ENCODE measurements at places on chromosomes 12 and 14.

DNA sequence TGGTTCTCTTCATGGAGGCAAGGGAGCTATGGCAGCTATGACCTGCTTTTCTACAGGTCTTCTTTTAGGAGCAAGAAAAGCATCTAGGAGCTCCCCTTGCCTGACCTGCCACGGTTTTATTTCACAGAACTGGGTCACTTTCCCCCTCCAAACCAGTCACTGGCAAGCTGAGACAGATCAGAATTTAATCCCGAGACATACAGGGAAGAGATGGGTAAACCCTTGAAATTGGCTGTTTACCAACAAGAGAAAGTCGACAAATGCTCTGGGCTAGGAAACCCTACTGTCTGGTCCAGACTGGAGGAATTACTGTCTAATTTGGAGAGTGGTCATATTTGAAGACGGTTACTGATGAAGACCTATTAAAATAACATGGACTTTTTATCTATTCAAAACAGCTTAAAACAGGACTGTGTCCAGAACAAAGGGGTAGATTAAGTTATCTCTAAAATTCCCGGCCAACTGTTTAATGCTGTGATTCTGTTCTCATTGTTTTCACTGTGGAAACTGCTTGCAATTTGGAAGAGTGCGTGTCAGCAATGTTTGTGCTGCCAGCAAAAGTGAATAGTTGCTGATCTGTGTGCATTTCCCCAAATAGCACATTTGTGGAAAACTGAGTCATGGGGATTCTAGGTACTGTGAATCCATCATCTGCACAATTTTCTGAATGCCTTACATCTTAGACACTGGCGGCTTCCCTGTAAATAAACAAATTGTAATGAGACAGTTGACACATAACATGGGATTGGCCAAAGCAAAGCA lies 73.4 kb upstream of the EEA1 start:
- DNase-seq, result peak; percentile 43

- DNase-seq, result no peak
These were observed 70.3 kb downstream of the GALNT4 start for GRCh38 chr12:89454080-89454848.

GRCh38 chr12:132686825-132687210 lies 324 bp downstream of the POLE start:
- DNase-seq, result no peak

DNA sequence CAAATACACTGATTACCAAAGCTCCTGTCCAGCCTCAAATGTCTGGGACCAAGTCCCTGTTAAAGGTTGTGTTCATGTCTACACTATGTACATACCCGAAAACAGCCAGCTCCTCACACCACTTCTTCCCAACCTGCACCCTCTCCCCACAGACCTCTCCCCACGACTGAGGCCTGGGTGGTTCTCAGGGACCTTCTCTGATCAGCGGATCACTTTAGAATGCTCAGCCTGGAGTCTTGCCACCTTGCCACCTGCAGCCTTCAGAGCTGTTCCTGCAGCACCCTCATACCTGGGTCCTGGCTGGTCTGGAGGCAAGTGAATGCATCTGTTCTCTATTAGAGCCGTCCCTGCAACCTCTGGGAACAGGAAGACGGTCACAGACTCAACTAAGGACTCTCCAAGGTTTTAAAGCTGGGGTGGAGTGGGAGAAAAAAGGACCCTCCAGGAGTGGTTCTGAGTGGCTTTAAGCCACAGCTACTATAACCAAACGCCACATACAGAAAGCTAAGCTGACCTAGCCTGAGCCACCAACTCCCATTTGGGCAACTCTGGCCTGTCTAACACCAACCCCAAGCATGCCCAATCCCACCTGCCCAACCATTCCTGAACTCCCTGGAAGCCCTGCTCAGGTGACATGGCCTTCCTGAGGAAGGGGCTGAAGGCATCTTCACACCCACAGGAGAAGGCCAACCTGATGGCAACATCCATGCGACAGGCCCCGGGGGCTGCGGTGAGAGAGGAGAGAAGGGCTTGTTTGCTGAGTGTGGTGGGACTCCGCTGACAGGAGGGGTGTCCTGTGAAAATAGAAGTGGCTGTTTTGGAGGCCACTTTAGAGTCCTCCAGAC lies 8.6 kb downstream of the KRT2 start:
- no peak for DNase-seq

DNA sequence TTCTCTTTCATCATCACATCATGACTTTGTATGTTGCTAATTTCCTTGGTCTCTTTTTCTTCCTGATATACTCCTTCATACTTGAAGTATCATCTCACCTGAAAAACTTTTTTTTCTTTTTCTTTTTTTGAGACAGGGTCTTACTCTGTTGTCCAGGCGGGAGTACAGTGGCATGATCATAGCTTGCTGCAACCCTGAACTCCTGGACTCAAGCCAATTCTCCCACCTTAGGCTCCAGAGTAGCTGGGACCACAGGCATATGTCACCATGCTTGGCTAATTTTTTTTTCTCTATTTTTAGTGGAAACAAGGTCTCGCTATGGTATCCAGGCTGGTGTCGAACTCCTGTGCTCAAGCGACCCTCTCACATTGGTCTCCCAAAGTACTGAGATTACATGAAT lies 107.6 kb downstream of the RALGAPA1 start:
- DNase-seq, result no peak

DNA sequence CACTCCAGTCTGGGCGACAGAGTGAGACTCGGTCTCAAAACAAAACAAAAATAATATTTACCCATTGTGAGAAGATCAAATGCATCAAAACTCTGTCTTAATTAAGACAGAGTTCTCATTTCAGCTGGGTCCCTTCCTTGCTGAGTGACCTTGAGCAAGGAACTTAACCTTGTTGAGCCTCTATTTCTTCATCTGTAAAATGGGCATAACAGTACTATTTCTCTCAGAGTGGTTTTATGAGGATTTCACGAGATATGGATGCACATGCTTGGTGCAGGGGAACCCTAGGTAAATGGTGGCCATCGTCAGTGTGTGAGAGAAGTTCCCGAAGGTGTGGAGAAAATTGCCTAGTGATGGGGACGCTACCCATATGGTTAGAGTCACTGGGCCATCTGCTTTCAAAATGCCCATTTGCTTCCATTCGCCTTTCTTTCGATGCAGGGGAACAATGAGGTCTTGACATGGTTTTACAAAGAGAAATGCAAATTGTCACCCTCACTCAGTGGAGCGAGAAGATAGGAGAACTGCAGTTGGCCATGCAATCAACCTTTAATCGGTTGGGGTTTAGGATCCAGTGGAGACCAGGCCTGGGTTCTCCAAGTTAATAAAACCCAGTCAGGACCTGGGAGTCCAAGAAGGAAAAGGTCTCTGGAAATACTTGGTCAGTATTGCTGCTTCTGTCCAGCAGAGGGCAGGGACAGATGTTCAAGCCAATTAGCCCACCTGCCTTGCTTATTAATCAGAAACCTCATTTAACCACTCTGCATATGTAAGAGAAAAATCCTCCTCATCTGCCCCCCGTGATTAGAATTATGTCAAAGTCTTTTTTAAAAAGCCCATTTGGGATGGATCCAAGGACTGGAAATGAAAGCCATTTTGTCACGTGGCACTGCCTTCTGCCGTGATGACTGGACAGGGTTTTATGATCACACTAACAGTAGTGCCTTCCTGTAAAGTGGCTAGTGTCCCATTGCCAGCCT lies 37.2 kb downstream of the CFAP251 start:
- DNase-seq, result no peak

GRCh38 chr12:2698566-2698965 lies 96.2 kb upstream of the FKBP4 start:
- DNase-seq, result no peak

GRCh38 chr14:71932229-71932981 lies at the start of gene RGS6:
Gene RGS6 (plus strand): TSS chr14:71932429.
- DNase-seq, result no peak

GRCh38 chr12:84772281-84772680 lies 140.3 kb downstream of the SLC6A15 start:
- DNase-seq, result no peak

DNA sequence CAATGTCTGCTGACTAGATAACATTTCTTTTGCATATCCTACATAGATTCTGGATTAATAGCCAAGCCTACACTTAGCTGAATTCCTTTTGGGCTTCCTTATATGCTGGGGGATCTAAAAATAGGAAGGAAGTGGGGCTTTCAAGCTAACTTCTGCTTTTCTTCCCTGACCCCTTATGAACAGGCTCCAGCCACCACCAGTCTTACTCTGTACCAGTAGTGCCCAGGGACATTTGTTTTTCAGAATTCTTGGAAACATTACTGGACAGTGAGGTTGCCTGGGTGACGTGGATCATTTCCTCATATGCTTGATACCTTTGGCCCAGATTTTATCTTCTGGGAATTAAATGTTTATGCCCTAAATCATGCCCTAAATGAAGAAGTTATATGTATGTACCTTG lies 55.9 kb upstream of the SRRM4 start:
- no peak for DNase-seq

GRCh38 chr14:56023661-56024081 lies 94.5 kb upstream of the PELI2 start:
- no peak for DNase-seq

DNA sequence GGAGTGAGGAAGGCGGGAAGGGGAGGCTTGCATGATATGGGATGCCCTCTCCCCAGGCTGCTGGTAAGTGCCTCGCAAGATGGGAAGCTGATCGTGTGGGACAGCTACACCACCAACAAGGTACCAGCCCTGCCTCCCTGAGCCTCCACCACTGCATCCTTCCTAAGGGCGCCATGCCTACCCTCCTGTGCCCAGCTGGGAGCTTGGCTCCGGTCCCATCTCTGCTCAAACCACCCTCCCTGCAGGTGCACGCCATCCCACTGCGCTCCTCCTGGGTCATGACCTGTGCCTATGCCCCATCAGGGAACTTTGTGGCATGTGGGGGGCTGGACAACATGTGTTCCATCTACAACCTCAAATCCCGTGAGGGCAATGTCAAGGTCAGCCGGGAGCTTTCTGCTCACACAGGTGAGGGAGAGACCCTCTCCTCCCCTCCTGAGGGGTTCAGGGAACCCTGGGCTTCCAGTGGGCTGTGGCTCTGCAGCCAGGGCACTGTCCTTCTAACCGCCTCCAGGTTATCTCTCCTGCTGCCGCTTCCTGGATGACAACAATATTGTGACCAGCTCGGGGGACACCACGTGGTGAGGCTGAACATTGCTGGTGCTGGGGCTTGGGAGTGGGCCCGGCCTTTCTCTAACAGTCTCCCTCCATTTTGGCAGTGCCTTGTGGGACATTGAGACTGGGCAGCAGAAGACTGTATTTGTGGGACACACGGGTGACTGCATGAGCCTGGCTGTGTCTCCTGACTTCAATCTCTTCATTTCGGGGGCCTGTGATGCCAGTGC lies 2.6 kb downstream of the GNB3 start:
- no peak for DNase-seq

DNA sequence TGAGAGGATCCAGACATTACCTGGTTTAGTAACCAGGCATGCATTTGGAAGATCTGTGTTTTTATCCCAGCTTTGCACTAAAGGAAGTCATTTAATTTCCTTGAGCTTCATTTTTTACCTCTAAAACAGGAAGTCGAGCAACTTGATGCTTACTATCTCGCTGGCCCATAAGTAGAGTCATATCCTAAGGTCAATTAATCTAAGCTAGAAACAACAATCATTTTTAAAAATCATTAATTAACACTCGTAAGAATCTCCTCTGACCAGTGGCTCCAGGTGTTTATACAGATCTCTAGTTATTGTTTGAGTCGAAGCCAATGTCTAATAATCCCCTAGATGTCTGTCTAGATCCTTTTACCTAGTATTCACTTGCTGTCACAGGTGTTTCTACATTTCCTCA lies 355.8 kb upstream of the DCN start:
- DNase-seq, result no peak

GRCh38 chr12:122106843-122107242 lies 28.3 kb downstream of the MLXIP start:
- no peak for DNase-seq

DNA sequence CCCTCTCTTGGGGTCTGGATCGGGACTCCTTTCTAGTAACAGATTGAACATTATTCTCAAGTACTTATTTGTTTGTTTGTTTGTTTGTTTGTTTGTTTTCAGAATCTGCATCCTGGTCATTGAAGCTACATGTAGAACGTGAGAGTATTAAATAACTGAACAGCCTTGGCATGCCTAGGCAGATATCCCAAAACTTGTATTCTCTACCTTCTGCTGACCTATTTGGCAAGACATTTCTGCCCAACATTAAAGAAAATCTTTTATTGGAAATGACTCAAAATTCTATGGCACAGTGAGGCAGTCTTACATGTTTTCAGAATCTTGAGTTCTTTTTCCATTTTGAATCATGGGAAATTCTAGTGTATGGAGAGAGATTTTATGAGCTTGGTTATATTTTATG lies 165.1 kb upstream of the CNOT2 start:
- no peak for DNase-seq

- DNase-seq, result no peak
These were observed 42.9 kb downstream of the IFNG-AS1 start for GRCh38 chr12:68031881-68032739.

- no peak for DNase-seq
These were observed 71.5 kb downstream of the EP400 start for GRCh38 chr12:132021031-132021871.

GRCh38 chr14:105476831-105477659 lies 2.4 kb downstream of the CRIP2 start:
- no peak for DNase-seq

DNA sequence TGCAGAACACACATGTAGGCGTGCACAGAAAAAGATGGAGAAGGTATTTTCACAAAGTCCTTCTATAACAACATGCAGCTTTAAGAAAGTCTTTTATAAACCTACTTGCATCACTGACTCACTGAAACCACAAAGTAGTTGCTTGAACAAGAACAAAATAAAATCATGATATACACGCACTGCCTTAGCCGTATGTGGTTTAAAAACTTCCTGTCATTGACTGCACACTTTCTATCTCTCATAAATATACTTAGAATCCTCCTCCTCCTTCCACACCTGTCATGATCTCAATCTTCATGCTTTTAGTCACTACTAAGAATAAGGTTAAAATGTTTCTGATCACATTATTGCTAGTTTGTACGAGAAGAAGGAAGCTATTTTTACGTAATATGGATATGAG lies 31.8 kb upstream of the RAD51AP1 start:
- DNase-seq, result no peak

GRCh38 chr14:31692376-31692781 lies 131.2 kb downstream of the NUBPL start:
- DNase-seq, result peak; percentile 12
